ENCODE measurements at places on chromosomes 1 and 21.

- DNase-seq, result no peak
These were observed 17.5 kb downstream of the PTGFRN start for GRCh38 chr1:116927049-116927798.

GRCh38 chr1:210551899-210552298 is 223.2 kb downstream of the HHAT start:
- DNase-seq, result no peak

DNA sequence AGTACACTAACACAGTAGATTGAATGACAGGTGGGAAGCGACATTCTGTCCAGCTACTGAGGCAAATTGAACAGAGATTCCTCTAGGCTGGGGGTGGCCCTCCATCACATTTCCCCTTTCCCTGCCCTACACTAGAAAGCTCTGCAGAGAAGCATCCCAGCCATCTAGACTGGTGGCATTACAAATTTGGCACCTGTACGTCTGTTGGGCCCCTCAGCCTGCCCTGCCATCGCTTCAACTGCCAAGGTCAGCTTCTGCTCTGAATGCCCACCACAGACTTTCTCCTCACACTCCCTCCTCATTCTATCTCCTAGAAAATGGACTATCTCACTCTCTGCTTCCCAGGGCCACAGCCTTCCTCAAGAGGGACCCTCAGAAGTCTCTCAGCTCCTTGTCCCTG is 16.7 kb downstream of the TRABD2B start:
- DNase-seq, result no peak

DNA sequence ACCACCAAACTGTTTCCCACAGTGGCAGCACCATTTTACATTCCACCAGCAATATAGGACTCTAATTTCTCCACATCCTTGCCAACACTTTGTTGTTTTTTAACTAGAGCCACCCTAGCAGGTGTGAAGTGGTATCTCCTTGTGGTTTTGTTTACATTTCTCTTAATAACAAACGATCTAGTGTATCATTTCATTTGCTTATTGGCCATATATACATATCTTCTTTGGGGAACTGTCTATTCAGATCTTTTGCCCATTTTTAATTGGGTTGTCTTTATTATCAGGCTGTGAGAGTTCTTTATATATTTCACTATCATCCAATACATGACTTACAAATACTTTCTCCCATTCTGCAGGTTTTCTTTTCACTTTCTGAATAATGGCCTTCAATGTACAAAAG is 18.0 kb downstream of the TRIM33 start:
- no peak for DNase-seq

- DNase-seq, result no peak
These were observed 8.3 kb upstream of the PLA2G2A start for GRCh38 chr1:19987719-19988118.

DNA sequence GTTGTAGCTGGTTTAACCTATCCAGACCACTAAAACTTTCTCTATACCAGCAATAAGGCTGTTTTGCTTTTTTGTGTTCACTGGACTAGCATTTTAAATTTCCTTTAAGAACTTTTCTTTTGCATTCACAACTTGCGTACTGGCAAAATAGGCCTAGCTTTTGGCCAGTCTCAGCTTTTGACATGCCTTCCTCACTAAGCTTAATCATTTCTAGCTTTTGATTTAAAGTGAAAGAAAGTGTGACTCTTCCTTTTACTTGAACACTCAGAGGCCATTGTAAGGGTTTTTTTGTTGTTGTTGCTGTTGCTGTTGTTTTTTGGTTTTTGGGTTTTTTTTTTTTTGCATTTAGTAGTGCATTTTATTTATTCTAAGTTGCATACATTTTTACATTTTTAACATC is 15.2 kb downstream of the RPAP2 start:
- no peak for DNase-seq

DNA sequence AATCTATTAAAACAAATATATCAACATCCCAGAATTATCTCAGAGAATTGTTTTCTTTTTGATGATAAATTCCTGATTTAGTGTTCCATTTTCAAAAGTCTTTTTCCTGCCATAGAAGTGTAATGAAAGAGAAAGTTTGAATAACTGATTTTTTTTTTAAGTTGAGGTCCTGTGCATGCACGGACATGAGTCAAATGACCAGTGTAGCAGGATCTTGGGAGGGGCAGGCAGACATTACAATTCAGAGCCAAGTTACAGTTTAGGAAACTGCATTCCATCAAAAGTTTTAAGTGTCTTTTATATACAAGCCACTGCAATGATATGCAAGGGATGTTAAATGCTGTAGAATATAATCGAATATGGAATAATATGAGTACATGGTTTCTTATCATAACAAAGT is 227.5 kb downstream of the HMCN1 start:
- no peak for DNase-seq

GRCh38 chr1:39959651-39960333 is 4.8 kb downstream of the MFSD2A start:
- DNase-seq, result no peak
